ENCODE measurements at places on chromosomes 5 and 9. TPM values are rescaled to one million over a fixed set of nuclear protein-coding genes. Genes with fewer than 3 reads are reported as not detected.

ARL10 gene
- total RNA-seq: 5.6 TPM

PCDHB7 gene
- total RNA-seq: 0.16 TPM

FRRS1L gene
- not detected for total RNA-seq

FAXDC2 gene
- 7.8 TPM for total RNA-seq

ZMAT2 gene
- 23.8 TPM for total RNA-seq

HRCT1 gene
- 1.4 TPM for total RNA-seq

CDH10 gene
- total RNA-seq: not detected

LCNL1 gene
- not detected for total RNA-seq

PLCXD3 gene
- 20.9 TPM for total RNA-seq

PTPA gene
- total RNA-seq: 141 TPM

FSTL4 gene
- not detected for total RNA-seq

PFN3 gene
- total RNA-seq: not detected

WWC1 gene
- total RNA-seq: 7.8 TPM

PCDHGA12 gene
- 27.1 TPM for total RNA-seq

PCDHB6 gene
- total RNA-seq: 0.49 TPM

PCDHA2 gene
- not detected for total RNA-seq

PTTG1 gene
- total RNA-seq: 54.4 TPM

ZNF618 gene
- 4.4 TPM for total RNA-seq

ANKRD34B gene
- total RNA-seq: not detected

F12 gene
- total RNA-seq: not detected

CHSY3 gene
- 10.9 TPM for total RNA-seq

GLDC gene
- total RNA-seq: 3.4 TPM

PCSK1 gene
- 1.1 TPM for total RNA-seq

NFIB gene
- 81.8 TPM for total RNA-seq

PCDHB11 gene
- 0.65 TPM for total RNA-seq

FAM151B gene
- 5.7 TPM for total RNA-seq

NR4A3 gene
- under 0.01 TPM for total RNA-seq

RPL37 gene
- total RNA-seq: 62.5 TPM

SOX30 gene
- total RNA-seq: not detected

ARSB gene
- total RNA-seq: 21.8 TPM

ORM2 gene
- not detected for total RNA-seq

Data from cardiac atrium fibroblast (primary cell).